ENCODE measurements at places on chromosomes 3 and 15. TPM values are rescaled to one million over a fixed set of nuclear protein-coding genes. Genes with fewer than 3 reads are reported as not detected.

PAQR5 gene
- 9.7 TPM for polyA plus RNA-seq

CKMT1B gene
- polyA plus RNA-seq = not detected

CTDSPL2 gene
- 43.8 TPM for polyA plus RNA-seq

CCPG1 gene
- polyA plus RNA-seq = 43.7 TPM

ZFAND6 gene
- 166 TPM for polyA plus RNA-seq

RBM15B gene
- 12.5 TPM for polyA plus RNA-seq
